ENCODE measurements at places on chromosomes 7 and 10. TPM values are rescaled to one million over a fixed set of nuclear protein-coding genes. Genes with fewer than 3 reads are reported as not detected.

The OPN1SW gene
- polyA plus RNA-seq: 1.1 TPM

The PNLIPRP3 gene
- not detected for polyA plus RNA-seq

The TAS2R5 gene
- polyA plus RNA-seq: 1.9 TPM

GRCh38 chr7:3042861-3043489 is 692 bp downstream of the CARD11 start:
- DNase-seq: no peak

DNA sequence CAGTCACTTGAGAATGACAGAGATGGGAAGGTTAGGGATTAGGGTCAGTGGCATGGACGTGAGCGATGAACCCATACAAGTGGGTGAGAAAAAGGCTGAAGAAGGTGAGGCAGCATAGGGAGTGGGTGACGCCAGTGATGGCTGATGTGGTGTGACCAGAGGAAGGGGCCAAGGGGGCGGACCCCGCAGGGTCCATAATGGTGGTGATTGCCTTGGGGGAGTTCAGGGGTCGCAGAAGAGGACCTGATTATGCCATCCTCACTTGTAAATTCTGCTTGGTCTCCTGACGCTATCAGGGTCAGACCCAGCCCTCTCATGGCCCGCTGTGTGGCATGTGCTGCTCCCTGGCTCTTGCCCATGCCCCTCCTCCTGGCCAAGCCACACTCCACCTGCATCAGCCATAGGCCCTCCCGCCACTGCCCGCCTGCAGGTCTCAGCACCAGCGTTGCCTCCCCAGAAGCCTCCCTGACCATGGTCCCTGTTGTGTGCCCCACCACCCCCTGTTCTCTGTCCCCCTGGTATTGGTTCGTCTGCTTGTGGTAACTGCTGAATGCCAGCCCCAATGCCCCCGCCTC is 235.7 kb downstream of the EBF3 start:
- no peak for DNase-seq

DNA sequence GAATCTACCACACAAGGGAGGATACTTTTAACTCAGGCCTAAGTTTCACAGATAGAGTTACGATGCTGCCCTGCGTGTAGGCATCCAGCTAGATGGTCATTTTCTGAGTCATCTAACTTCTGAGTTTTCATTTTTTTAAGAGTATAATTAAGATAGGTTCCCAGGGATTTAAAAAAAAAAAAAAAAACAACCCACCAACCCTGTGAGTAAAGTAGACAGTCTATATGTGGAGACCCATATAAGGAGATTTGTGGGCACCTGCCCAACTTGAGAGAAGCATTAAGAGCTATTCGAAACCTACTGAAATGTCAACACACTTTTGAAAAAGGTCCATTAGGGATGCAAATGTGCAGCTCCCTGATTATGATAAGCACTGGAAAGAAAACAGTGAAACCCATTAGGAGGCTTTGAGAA is 257.3 kb downstream of the TRIL start:
- DNase-seq: no peak

Data from right renal pelvis (tissue), 4 donors.